ENCODE measurements at places on chromosomes 6 and 20.

DNA sequence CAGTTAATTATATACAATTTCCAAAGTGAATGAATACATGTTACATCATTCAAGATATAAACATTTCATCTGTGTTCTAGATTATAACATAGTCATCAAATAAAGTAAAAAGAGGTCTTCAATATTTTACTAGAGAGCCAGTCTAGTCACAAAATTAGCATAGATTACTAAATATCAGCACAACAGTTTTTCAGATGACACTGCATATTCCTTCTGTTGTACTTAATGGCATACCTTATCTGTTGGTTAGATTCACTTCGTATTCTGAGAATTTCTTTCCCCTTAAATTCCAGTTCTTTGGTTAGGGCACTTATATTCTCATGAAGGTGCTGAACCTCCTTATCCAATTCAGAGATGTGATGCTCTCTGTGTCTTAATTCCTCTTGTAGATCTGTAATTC is 39.8 kb upstream of the MCM9 start:
- no peaks in the 10 kb centered on the region for H3K4me1 ChIP-seq
- no peaks in the 10 kb centered on the region for H3K27me3 ChIP-seq
- no peak overlapping the region for H3K4me3 ChIP-seq
- no peak overlapping the region for H3K27ac ChIP-seq
- H3K36me3 ChIP-seq, result no peaks in the 10 kb centered on the region
- no peak for DNase-seq

- DNase-seq, result peak; percentile 16
- no peaks in the 10 kb centered on the region for H3K27me3 ChIP-seq
- peak overlapping the region; percentile 44 for H3K27ac ChIP-seq
- H3K36me3 ChIP-seq, result no peaks in the 10 kb centered on the region
- peaks cover 8% of the 10 kb centered on the region for H3K4me1 ChIP-seq
- no peak overlapping the region for H3K4me3 ChIP-seq
Measured at GRCh38 chr20:17403461-17403860, 127.7 kb downstream of the BFSP1 start.

GRCh38 chr20:4922186-4922585 is 79.1 kb downstream of the SLC23A2 start:
- H3K36me3 ChIP-seq, result no peaks in the 10 kb centered on the region

- DNase-seq, result no peak
- H3K4me3 ChIP-seq, result no peak overlapping the region
- no peaks in the 10 kb centered on the region for H3K27me3 ChIP-seq
- H3K4me1 ChIP-seq, result no peaks in the 10 kb centered on the region
- H3K27ac ChIP-seq, result no peak overlapping the region
Measured at GRCh38 chr6:105907991-105908390, 178.1 kb upstream of the PRDM1 start.

DNA sequence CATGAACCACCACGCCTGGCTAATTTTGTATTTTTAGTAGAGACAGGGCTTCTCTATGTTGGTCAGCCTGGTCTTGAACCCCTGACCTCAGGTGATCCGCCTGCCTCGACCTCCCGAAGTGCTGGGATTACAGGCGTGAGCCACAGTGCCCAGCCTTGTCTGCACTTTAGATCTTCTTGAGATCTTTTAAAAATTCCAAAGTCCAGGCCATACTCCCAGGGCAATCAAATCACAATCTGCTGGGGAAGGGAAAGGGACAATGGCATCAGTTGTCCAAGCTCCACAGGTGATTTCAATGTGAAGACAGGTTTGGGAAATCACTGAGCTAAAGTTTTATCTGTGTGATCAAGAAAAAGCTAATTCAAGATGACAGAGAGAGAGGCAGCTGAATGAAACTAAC is 16.9 kb downstream of the NCOA6 start:
- no peak for DNase-seq
- no peaks in the 10 kb centered on the region for H3K36me3 ChIP-seq
- no peaks in the 10 kb centered on the region for H3K4me1 ChIP-seq

DNA sequence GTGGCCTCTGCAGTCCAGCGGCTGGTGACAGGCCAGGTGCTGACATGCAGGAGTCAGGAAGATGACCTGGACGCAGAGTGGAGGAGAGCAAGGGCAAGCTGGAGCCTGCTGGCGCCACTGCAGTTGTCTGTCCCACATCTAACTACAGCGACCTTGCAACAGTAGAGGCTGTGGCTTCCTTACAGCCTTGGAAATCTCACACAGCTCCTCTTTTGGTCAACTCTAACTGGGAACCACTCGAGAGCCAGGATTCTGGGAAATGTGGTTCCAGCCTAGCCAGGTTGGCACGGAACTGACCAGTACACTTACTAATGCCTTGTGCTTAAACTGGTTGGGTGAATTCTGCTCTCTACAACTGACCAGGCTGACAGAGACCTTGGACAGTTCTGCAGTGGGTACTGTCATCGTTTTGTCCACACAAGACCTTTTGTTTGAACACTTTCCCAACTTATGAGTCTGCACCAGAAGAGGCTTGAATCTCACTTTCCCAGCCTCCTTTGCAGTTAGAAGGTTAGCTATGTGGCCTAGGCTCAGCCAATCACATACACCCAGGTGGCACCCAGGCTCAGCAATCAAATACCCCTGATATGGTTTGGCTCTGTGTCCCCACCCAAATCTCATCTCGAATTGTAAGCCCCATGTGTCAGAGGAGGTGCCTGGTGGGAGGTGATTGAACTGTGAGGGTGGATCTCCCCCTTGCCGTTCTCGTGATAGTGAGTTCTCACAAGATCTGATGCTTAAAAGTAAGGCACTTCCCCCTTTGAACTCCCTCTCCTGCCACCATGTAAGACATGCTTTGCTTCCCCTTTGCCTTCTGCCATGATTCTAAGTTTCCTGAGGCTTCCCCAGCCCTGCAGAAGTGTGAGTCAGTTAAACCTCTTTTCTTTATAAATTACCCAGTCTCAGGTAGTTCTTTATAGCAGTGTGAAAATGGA is 153.5 kb downstream of the ZMYND8 start:
- no peak overlapping the region for H3K4me3 ChIP-seq
- no peak overlapping the region for H3K27ac ChIP-seq
- no peak for DNase-seq
- H3K36me3 ChIP-seq, result no peaks in the 10 kb centered on the region

DNA sequence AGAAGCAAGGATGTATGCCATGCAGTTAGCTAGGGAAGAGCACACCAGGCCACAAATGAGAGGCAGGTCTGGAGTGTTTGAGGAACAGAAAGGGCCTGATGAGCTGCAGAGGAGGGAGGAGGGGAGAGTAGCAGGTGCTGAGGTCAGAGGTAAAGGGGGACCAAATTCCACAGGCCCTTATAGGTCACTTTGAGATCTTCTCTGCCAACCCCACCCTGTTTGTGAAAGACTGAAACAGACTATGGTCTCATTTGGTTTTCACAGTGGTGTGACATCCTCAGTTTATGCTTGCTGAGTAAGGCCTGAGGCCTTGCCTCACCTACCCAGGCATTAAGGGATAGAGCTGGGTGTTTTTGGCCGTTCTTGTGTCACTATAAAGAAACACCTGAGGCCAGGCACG is 187.7 kb upstream of the MYLIP start:
- H3K36me3 ChIP-seq, result no peaks in the 10 kb centered on the region
- H3K4me1 ChIP-seq, result no peaks in the 10 kb centered on the region
- no peak for DNase-seq
- H3K4me3 ChIP-seq, result no peak overlapping the region

GRCh38 chr20:45128099-45128498 is 3.8 kb upstream of the WFDC12 start:
- peak; percentile 58 for DNase-seq
- H3K4me1 ChIP-seq, result no peaks in the 10 kb centered on the region
- no peak overlapping the region for H3K4me3 ChIP-seq
- H3K36me3 ChIP-seq, result no peaks in the 10 kb centered on the region
- peaks cover 14% of the 10 kb centered on the region for H3K27me3 ChIP-seq

DNA sequence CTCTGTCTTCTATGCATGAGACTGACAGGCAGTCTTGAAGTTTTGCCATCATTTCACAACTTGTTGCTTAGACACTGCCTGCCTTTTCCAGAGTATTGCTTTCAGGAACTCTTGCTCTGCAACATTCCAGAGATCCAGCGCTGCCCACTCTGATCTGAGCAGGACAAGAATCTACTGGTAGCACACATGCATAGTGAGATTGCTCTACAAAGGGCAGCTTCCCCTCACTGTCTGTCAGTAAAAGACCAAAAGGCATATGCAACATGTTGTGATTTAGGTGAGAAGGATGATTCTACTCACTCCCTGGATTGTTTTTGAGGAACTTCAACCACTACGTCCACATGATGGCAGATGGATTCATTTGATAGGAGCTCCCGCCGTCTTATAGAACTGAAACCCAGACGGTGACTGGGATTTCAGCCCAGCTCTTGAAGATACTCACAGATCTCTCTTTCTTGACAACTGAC is 259.1 kb downstream of the ARID1B start:
- DNase-seq, result peak; percentile 17
- H3K4me1 ChIP-seq, result peaks cover 4% of the 10 kb centered on the region
- H3K36me3 ChIP-seq, result peaks cover 3% of the 10 kb centered on the region
- H3K27ac ChIP-seq, result no peak overlapping the region

- no peak overlapping the region for H3K4me3 ChIP-seq
- H3K36me3 ChIP-seq, result peaks cover 95% of the 10 kb centered on the region
- H3K27me3 ChIP-seq, result no peaks in the 10 kb centered on the region
- DNase-seq, result no peak
- H3K27ac ChIP-seq, result no peak overlapping the region
Measured at GRCh38 chr20:37233548-37234253, 27.9 kb downstream of the GHRH start.

DNA sequence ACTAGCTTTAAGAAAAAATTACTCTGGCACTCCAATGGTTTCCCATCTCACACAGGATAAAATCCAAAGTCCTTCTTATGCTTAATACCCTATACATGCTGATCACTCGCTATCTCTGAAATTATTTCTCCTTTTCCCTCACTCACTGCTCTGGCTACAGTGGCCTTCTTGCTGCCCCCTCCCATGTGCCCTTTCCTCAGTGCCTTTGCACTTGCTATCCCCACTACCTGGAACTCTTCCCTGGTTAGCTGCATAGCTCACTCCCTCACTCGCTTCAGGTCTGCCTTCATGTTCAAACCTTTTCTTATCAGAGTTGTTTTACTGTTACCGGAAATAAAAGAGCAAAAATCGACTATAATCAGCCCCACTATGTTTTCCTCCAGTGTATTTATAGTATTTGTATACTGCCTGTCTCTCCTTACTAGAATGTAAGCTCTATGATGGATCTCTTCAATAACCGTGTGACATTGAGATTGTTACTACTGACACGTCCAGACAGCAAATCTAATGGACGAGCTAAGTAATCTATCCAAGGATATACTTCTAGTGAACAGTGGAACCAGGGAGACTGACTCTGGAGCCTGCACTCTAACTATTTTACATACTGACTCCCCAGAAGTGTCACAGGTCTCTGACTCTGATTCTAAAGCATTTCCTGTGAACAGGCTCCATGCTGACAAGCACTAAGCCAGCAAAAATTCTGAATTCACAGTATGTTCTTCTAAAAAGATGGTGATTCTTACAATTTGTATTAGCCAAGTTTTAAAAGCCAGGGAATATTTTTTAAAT is 25.1 kb downstream of the FKBP5 start:
- H3K27ac ChIP-seq, result no peak overlapping the region
- DNase-seq, result no peak
- H3K4me1 ChIP-seq, result no peaks in the 10 kb centered on the region
- H3K27me3 ChIP-seq, result no peaks in the 10 kb centered on the region
- H3K36me3 ChIP-seq, result no peaks in the 10 kb centered on the region

DNA sequence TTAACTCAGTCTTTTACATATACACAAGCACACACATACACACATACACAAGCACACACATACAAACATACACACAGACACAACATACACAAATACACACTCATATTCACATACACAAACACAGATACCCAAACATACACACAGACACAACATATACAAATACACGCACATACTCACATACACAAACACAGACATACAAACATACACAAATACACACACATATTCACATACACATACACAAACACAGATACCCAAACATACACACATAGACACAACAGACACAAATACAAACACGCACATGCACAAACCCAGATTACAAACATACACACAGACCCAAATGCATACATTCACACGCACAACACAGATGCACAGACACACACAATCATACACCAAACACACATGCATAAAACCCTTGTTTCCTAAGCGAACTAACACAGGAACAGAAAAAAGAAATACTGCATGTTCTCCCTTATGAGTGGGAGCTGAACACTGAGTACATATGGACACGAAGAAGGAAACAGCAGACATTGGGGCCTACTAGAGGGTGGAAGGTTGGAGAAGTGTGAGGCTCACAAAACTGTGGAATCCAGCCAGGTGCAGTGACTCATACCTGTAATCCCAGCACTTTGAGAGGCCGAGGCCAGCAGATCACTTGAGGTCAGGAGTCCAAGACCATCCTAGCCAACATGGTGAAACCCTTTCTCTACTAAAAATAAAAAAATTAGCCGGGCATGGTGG is 34.2 kb downstream of the PIM1 start:
- peak overlapping the region; percentile 33 for H3K27ac ChIP-seq
- DNase-seq, result peak; percentile 93
- no peaks in the 10 kb centered on the region for H3K36me3 ChIP-seq
- H3K4me1 ChIP-seq, result peaks cover 32% of the 10 kb centered on the region
- no peaks in the 10 kb centered on the region for H3K27me3 ChIP-seq

Data from large intestine (tissue), 12 donors.